CD4-positive, alpha-beta T cell treated with Interleukin-17A for 1 hour (primary cell): ENCODE measurements at places on chromosomes 6 and 20.
A peak's percentile ranks its signal among the peaks of the same experiment; 100 is the strongest.

GRCh38 chr6:107585815-107586435 lies 96.0 kb downstream of the SOBP start:
- DNase-seq, result no peak

DNA sequence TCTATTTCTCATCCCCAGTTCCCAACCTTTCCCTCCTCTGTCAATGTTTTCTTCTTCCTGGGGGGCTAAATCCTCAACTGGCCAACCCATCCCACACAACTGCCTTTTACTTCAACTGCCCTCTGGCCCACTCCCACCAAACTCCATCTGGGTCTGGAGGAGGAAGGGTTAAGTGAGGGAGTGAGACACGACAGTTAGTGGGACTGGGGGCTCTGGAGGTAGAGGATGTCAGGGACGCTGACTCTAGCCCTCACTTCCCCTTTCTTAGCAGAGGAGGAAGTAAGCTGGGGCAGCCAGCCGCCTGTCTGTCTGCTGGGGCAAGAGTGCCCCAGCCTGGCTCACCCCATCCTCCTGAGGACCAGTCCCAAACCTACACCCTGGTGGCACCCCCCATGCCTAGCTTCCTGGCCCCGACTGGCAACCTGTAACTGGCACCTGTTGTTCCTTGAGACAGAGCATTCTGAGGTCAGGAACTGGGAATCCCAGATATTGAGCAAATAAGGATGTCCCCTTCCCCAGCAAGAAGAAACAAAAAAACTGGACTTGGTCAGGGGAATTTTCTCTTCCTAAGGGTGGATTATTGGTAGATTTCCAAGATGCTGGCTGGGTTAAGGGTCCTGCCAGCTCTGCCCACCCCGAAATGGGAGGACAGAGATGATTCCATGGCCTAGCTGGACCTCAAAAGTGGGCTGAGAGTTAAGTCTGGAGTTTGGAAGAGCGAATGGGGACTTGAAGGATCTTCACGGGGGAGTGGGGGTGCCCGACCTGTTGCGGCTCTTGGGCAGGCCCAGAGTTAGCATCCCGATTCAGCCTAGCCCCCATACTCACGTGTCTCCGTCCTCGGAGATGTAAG lies 971 bp downstream of the NFKBIE start:
- DNase-seq, result peak; percentile 64

GRCh38 chr6:30494291-30494861 lies 5.1 kb downstream of the HLA-E start:
- peak; percentile 59 for DNase-seq

DNA sequence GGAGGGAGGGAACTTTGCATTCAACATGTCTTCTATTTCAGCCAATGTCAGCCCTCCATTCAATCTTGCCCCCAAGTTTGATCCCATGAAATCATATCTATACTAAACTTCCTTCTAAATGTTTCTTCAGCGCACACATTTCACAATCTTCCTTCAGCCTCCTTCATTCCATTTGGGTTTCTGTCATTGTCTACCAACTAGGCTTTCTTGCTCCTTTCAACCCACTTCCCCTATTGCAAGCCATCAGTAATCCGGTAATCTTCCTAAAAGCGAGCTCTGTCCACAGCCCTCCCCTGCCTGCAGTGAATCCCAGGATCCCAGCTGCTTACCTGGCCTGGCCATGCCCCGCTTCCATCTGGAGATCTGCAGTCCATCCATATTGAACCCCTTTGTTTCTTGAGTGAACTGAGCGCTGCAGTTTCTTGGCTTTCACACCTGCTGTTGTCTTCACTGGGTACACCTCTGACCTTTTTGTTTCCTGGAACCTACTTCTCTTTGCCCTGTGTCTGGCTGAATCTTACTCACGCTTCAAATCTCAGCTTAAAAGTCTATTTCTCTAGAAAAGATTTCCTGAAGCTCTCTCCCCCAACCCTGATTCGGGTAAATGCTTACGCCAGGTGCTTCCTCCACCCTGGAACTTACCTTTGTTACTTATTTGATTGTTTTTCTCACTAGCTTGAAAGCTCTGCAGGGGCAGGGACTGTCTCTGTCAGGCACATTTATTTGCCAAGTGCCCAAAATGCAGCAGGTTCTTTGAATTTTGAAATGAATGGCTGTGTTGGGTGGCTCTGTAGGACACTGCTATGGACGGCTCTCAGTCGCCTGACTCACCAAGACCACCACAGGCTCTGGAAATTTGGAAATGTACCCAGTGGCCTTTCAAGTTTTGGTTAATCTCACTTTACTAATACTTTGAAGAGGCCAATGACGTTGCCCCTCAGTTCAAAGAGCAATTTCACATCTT lies 50.3 kb downstream of the ADTRP start:
- peak; percentile 35 for DNase-seq

GRCh38 chr6:158807515-158808441 lies 11.4 kb downstream of the EZR start:
- peak; percentile 56 for DNase-seq

DNA sequence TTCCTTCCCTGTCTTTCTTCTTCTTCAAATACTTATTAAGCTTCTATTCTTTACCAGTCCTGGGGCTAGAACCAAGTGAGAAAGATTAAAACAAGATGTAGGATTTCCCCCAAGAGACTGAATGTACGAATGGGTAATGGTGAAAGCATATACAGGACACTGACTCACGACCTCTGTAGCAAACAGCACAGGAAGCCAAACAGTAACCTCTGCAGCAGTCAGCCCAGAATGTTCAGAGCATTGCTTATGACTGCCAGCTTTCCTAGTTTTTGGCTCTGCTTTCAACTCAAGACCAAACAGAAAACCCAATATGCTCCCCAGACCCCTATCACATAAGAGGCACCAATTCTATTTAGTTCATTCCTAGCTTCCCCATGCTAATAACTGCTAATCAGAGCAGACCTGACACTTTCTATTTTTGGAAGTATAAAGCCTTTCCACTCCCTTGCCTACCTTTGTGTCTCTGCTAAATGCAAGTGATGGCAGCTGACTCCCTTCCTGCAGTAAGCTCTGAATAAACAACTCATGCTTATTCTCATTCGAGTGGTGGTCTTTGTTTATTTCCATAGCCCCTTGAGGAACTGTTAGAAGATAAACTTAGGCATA lies 690.6 kb downstream of the EPM2A start:
- DNase-seq, result no peak

- no peak for DNase-seq
These were observed 704.9 kb upstream of the CITED2 start for GRCh38 chr6:140079328-140079727.

DNA sequence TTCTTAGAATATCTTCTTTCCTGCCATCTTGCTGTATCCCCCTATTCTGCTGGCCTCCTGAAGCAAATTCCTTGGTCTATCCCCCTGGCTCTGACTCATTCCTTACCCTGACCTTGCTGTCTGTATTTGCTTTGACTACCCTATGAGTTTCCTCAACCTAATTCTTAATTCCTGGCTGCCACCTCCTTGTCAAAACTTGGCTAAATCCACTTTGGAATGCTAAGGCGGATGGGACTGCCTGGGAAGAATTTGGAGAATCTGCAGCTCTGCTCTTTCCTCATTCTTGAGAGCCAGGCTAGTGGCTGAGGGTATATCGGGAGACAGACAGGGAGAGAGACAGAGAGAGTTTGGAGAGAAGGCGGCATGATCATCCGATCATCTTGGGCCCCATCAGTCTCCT lies 24.4 kb downstream of the CAP2 start:
- DNase-seq, result no peak

DNA sequence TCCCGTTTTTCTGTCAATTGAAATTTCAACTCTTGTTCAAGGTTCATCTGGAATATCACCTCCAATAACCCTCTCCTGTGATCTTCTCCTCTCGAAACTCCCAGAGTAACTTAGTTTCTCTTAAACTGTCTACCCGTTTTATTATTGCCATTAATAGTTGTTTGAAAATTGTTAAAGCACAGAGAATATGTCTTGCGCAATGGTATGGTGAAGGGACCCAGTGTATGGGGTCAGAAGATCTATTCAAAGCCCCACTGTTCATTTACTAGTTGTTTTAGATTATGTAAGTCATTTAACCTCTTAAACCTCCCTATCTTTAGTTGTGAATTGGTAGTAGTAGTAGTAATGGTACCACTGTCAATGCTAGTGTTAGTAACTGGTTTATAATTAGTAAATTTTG lies 6.2 kb upstream of the TAB2 start:
- DNase-seq, result no peak

- no peak for DNase-seq
These were observed 586.8 kb downstream of the RFPL4B start for GRCh38 chr6:112933947-112934346.

DNA sequence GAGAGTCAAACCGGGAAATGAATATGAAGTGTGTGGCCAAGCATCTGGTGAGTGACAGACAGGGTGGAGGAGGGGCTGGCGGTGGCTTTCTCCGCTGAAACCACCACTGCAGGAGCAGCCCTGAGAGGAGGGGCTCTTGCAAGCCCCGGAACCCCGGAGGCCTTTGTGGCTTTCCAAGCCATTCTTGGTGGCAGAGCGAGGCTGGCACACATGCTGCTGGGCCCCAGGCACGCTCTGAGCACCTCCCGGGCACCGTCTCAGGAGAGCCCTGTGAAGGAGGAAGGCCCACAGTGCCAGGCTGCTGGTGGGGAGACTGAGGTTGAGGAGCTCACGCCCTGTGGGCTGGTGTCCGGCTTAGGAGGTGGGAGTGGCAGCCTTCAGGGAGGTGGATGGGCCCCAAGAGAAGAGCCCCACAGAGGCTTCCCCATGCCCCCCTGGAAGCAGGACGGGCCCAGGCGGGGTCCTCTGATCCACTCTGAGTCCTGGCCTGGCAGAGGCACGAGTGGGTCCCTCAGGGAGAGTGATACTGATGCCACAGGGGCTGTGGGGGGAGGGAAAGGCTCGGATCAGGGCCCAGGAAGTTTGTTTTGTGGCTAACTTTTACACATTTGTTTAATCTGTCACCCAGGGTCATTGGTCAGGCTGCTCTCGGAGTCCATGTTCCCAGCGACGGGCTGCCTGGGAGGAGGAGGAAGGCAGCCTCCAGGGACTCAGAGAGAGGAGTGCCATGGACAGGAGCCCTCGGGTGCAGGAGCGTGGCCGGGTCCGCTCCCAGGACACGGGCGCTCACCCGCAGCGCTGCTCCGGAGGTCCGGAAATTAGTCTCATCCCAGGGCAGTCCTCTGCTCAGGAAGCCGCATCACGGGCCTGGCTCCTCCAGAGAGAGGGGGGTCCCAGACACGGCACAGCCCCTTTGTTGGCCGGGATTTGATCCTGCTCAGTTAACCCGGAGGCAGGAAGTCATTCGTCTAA lies 170.7 kb downstream of the ERMARD start:
- DNase-seq, result peak; percentile 15

DNA sequence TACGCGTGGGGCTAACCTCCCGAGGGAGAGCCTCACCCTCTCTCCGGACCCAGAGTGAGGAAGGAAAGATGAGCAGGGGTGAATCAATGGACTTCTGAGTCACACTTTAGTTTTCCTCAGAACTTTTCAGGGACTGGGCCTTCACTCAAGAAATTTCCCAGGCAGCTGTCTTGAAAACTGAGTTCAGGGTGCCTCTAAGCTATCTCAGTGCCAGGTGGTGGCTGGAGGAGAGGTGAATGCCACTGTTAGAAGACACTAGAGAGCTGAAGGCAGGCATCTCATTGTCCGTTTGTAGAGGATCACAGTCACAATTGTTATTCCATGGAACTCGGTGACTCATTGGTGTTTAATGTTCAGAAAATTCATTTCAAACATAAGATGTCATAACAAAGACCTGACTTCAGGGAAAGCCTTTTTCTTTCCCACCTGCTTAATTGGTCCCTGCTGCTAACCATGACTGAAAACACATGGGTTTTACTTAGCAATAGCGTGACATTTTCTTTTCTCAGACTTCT lies 5.3 kb upstream of the SERPINB6 start:
- no peak for DNase-seq

DNA sequence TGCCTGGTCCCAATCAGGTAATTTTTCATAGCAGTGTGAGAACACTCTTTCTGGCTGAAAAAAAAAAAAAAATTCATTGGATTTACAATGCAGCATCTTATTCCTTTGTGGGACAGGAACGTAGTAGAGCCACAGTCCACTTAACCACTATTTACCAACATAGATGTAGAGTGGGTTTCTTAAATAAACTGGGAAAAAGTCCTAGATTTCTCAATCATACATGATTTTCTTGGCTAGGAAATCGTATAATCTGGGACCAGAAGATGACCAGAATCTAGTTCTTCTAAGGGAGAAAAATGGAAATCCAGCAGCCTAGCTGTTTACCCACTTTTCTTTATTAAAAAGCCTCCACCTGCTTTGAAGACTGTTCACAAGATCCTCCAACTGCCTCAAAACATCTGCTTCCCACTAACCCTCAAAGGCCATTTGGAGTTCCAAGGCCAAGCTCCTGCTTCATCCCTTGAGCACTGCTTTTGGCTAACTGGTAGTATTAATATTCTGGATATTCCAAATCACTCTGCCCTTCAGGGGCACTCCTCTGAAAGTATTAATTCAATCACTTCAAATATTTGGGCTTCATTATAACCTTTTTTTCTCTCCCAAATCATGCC lies 70.4 kb downstream of the FYN start:
- no peak for DNase-seq

DNA sequence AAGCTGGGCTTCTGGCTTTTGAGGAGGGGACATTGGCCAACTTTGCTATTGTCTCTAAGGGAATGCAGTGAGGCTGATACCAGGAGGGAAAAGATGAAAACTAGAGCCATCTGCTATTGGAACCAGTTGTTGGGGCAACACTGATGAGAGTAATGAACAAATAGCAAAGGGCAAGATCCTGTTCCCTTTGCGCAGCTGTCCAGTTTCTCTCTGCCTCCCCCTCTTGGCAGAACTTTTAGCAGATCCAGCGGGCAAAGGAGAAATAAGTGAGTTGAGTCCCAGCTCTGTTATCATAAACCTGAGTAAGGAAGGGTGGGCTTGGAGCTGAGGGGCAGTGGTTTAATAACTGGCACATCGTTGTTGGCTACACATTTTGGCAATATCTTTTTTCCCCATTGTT lies 126.8 kb downstream of the AKAP7 start:
- DNase-seq, result no peak

DNA sequence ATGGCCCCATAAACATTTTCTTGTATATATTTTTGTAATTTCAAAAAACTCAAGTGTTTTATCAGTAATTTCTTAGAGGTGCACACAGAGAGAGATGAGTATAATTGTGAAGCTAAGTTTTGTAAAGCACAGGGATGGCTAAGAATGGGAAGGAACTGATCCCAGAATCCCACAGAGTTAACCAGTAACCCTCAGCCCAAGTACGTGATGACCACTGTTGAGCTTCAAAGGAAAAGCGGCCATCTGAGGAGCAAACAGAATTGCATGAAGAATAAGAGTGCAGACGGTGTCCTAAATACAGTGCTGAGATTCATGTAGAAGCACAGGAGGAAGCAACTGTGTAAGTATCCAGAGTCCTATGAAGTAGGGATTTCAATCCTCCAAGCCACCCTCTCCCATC lies 28.1 kb upstream of the HLA-C start:
- DNase-seq, result no peak

DNA sequence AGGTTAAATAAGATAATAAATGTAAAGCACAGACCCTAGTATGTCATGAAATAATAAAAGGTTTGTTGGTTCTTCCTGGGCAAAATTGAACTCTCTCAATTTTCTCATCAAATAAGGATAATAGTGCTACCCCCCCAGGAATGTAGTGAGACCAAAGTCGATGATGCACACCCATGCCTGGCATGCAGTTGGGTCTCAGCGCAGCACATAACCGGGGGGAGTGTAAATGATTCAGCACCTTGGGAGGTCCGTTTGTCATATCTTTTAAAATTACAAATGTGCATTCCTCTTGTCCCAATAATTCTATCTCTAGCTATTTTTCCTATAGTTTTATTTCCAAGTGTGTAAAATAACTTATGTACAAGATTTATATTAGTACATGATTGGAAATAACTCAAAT lies 31.3 kb upstream of the CCDC167 start:
- no peak for DNase-seq
